ENCODE measurements at places on chromosomes 12 and 14. TPM values are rescaled to one million over a fixed set of nuclear protein-coding genes. Genes with fewer than 3 reads are reported as not detected.

Gene CLEC2A
- not detected for total RNA-seq

GRCh38 chr14:95097385-95097784 is 59.9 kb downstream of the DICER1 start:
- H3K4me1 ChIP-seq: peaks cover 9% of the 10 kb centered on the region
- no peak overlapping the region for H3K27ac ChIP-seq
- H3K4me3 ChIP-seq: no peak overlapping the region

Gene AHNAK2
- 31.8 TPM for total RNA-seq

DNA sequence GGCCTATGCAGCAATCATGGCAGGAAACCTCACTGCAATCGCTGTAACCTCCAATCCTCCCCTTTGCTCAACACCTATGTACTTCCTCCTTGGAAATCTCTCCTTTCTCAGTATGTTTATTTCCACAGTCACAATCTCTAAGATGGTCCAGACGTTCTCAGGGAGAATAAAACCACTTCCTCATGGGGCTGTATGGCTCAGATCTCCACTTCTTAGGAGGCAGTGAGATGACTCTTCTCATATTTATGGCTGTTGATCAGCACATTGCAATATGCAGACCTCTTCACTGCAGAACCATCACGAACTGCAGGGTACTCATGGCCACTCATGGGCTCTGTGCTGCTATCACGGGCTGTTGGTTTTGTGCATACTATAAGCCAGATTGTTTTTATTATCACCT is 17.1 kb upstream of the OR4K17 start:
- H3K4me1 ChIP-seq: no peaks in the 10 kb centered on the region
- no peaks in the 10 kb centered on the region for H3K27me3 ChIP-seq
- no peak overlapping the region for H3K27ac ChIP-seq
- DNase-seq: no peak
- H3K36me3 ChIP-seq: no peaks in the 10 kb centered on the region

- no peaks in the 10 kb centered on the region for H3K27me3 ChIP-seq
- DNase-seq: no peak
- H3K27ac ChIP-seq: no peak overlapping the region
Measured at GRCh38 chr12:42873401-42873800, 283.9 kb upstream of the PRICKLE1 start.

DNA sequence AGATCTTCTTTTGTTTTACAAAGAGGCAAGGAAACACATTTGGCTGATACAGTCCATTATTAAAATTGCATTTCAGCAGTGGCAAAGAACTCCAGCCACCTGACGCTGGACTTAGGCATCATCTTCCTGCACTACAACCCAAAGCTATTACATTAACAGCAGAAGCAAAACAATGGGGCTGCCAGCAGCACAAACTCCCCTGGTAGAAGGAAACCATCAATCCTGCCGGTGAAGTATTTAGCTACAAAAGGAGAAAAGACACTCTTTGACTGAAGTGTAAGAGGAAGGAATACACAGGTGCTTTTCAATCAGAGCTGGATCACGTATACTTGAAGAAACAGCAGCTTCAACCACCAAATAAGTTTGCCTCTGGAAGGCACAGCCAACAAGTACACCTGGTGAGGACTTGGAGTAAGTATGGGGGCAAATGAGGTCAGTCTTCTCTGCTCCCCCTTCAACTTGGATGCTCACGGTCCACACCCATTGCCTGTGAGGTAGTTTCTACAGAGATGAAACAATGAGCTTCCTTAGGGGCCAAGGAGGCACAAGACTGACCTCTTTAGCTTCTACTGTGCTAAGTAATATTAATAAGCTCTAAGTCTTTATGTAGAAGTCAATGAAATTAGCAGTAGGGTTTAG is 125.9 kb upstream of the FOXN3 start:
- H3K27me3 ChIP-seq: no peaks in the 10 kb centered on the region
- peaks cover 24% of the 10 kb centered on the region for H3K4me1 ChIP-seq
- no peak overlapping the region for H3K4me3 ChIP-seq
- no peak for DNase-seq

Gene VSIG10
- total RNA-seq: 26.5 TPM
